Ammon's horn (tissue), 1 donor: ENCODE measurements at places on chromosomes 5 and 9.

- no peak for DNase-seq
Observed at GRCh38 chr5:135126688-135127438, 92.8 kb upstream of the PITX1 start.

DNA sequence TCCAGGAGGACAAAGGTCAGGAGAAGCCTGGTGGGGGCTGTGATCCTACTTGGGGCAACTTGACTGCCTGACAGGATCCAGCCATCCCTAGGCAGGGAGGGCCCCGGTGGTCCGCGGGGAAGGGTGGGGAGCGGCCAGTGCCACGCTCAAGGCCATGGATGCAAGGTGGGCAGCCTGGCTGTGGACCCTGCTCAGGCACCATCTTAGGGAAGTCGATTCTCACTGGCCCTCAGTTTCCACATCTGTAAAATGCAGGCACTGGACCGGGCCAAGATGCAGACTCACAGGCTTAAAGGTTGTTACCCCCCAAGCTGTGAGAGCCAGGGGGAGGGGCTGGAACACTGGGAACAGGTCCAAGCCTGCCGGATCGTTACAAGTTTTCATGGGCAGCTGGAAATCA lies 8.7 kb upstream of the DOLPP1 start:
- DNase-seq: no peak

GRCh38 chr9:96331236-96331947 lies 29.4 kb upstream of the HSD17B3 start:
- no peak for DNase-seq

GRCh38 chr9:119509291-119509905 lies 140.2 kb upstream of the BRINP1 start:
- DNase-seq: no peak
